ENCODE measurements at places on chromosomes 7 and 10. TPM values are rescaled to one million over a fixed set of nuclear protein-coding genes. Genes with fewer than 3 reads are reported as not detected.

PWWP2B gene
- total RNA-seq = 26.3 TPM

PGAM2 gene
- total RNA-seq = 6.0 TPM

SPAG6 gene
- 7.0 TPM for total RNA-seq

RAB19 gene
- not detected for total RNA-seq

UCN3 gene
- not detected for total RNA-seq

SPDYE3 gene
- total RNA-seq = not detected

ZNF804B gene
- total RNA-seq = 2.0 TPM
